Activated naive CD8-positive, alpha-beta T cell treated with anti-CD3 and anti-CD28 coated beads, Interleukin-2, amount 50 U/mL, for 24 hours (primary cell): ENCODE measurements at places on chromosomes 6 and 20.
A peak's percentile ranks its signal among the peaks of the same experiment; 100 is the strongest.

GRCh38 chr6:131122007-131122406 is 13.3 kb upstream of the AKAP7 start:
- no peaks in the 10 kb centered on the region for H3K4me1 ChIP-seq
- no peaks in the 10 kb centered on the region for H3K36me3 ChIP-seq
- no peak overlapping the region for H3K4me3 ChIP-seq
- H3K27ac ChIP-seq: no peak overlapping the region
- no peak for DNase-seq
- H3K27me3 ChIP-seq: no peaks in the 10 kb centered on the region

DNA sequence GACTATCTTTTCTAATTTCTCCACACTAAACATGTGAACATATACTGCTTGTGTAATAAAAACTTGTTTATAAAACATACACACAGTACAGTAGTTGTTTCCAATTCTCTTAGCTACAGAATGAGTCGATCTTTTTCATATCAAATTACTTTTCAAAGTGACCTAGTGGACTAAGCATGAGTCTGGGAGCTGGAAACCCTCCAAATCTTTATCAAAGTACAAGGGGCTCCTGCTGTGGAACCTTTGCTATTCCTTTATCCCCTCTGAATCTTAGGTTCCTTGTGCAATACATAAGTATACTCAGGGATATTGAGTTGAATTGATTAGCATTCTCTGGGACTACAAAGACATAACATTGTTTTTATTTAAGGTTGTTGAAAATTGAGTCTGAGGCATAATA is 48.7 kb upstream of the TAB2 start:
- no peak overlapping the region for H3K27ac ChIP-seq
- H3K36me3 ChIP-seq: no peaks in the 10 kb centered on the region
- peaks cover 64% of the 10 kb centered on the region for H3K4me1 ChIP-seq
- no peak overlapping the region for H3K4me3 ChIP-seq

DNA sequence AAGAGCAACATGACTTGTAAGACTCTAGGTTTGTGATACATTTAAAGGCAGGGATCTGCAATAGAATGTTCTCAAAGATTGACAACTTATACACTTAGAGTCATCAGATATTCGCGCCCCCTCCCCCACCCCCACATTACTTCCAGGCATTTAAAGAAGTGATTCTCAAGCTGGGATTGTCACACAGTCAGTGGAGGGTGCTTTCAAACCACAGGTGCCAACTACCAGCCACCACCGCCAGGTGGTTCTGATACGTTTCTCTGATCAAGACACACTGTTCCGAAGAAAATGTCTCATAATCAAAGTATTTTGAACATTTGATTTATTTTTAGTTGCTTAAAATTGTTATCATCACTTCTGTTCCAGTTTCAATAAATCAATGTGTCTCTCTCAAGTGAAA is 357.5 kb downstream of the ESR1 start:
- peaks cover 27% of the 10 kb centered on the region for H3K4me1 ChIP-seq
- no peak overlapping the region for H3K4me3 ChIP-seq
- no peak for DNase-seq

DNA sequence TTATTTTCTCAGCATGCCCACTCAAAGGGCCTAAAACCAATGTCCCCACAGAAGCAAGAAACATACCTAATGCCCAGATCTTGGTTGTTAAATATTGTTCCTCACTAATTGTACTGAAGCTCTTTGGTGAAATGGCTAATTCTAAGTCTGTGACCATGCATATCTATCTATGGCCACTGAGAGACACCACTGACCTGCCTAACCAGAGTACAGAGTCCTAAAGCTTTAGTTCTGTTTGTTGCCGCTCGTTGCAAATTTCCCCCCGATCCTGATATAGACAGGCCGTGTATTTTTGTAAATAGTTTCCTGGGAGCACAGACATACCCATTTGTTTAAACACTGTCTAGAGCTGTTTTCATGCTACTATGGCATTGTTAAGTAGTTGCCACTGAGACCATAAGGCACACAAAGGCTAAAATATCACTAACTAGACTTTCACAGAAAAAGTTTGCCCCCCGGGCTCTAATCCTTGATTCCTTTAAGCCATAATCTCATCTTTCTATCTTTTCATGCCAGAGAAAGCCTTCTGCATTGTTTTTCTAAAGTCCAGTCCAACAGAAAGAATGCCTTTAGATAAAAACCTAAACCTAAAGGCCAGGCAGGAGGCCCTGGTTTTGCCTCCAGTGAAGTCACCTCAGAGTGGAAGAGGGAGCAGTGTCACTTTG is 48.7 kb downstream of the DNAAF9 start:
- no peak overlapping the region for H3K27ac ChIP-seq
- no peaks in the 10 kb centered on the region for H3K27me3 ChIP-seq
- H3K4me1 ChIP-seq: no peaks in the 10 kb centered on the region
- DNase-seq: no peak
- H3K36me3 ChIP-seq: no peaks in the 10 kb centered on the region

GRCh38 chr20:22020201-22020600 is 314.7 kb downstream of the PAX1 start:
- H3K27me3 ChIP-seq: no peaks in the 10 kb centered on the region
- no peak overlapping the region for H3K27ac ChIP-seq
- H3K4me1 ChIP-seq: no peaks in the 10 kb centered on the region
- no peaks in the 10 kb centered on the region for H3K36me3 ChIP-seq
- no peak for DNase-seq

- DNase-seq: no peak
- H3K4me1 ChIP-seq: peaks cover 46% of the 10 kb centered on the region
- peaks cover 10% of the 10 kb centered on the region for H3K36me3 ChIP-seq
- H3K27me3 ChIP-seq: no peaks in the 10 kb centered on the region
- peak overlapping the region; percentile 71 for H3K27ac ChIP-seq
Observed at GRCh38 chr20:3156811-3157619, 2.6 kb downstream of the FASTKD5 start.

GRCh38 chr6:143283887-143284645 is 166.4 kb downstream of the ADAT2 start:
- no peak for DNase-seq
- H3K36me3 ChIP-seq: no peaks in the 10 kb centered on the region
- H3K4me3 ChIP-seq: no peak overlapping the region
- H3K27me3 ChIP-seq: no peaks in the 10 kb centered on the region
- H3K4me1 ChIP-seq: no peaks in the 10 kb centered on the region
- no peak overlapping the region for H3K27ac ChIP-seq

GRCh38 chr6:161618831-161619454 is 345.1 kb upstream of the AGPAT4 start:
- H3K27ac ChIP-seq: no peak overlapping the region
- no peaks in the 10 kb centered on the region for H3K4me1 ChIP-seq
- DNase-seq: no peak
- no peaks in the 10 kb centered on the region for H3K36me3 ChIP-seq
- H3K4me3 ChIP-seq: no peak overlapping the region

DNA sequence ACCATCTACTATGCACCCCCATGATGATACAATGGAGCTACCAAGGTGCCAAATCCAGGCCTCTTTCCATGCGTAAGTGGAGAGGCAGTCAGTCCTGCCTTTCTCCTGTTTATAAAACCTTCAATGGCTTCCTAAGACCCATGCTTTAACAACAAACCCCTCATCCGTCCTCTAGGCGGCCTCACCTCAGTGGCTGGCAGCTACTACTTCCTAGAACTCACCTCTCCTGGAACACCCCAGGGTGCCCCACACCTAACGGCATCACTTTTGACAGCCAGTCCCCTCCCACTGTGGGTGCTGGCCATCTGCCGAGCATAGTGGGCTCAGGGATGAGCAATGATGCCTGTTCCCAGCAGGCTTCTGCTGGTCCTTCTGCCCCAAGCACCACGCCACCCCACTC is 80.0 kb upstream of the TAB2 start:
- H3K4me3 ChIP-seq: no peak overlapping the region
- DNase-seq: no peak
- no peaks in the 10 kb centered on the region for H3K27me3 ChIP-seq
- peaks cover 7% of the 10 kb centered on the region for H3K36me3 ChIP-seq

DNA sequence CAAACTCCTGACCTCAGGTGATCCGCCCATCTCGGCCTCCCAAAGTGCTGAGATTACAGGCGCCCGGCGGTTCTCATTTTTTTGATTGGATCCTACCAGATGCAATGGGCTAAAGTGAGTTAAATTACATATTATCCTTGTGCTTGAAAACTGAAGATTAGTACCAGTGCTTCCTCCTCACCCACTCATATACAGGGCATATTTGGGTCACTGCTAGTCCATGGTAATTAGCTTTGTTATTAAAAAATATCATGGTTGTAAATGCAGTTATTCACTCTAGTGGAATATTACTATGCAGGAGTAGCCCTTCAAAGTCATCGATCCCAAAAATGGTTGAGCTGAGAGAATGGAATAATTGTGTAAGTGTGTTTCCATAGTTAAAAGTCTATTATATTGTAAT is 26.5 kb downstream of the ZNF292 start:
- peaks cover 54% of the 10 kb centered on the region for H3K36me3 ChIP-seq
- H3K27ac ChIP-seq: peak overlapping the region; percentile 89
- no peaks in the 10 kb centered on the region for H3K27me3 ChIP-seq
- peak overlapping the region; percentile 41 for H3K4me3 ChIP-seq
- no peak for DNase-seq
- H3K4me1 ChIP-seq: peaks cover 79% of the 10 kb centered on the region

DNA sequence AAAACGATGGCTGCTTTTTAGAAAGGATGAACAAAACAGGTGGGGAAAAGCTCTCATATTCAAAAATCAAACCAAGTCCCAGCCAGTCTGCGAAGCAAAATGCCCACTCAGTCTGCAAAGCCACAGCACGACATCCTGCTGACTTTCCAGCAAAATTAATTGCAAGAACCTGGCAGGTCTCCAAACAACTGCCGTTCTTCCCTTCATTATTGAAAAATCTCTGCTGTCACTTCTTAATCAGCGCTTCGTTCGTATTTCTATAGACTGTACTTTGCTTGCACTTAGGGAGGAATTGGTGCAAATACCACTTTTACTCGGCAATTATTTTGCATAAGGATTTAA is 222.4 kb downstream of the CBLN4 start:
- H3K4me3 ChIP-seq: no peak overlapping the region
- H3K27ac ChIP-seq: no peak overlapping the region
- H3K36me3 ChIP-seq: no peaks in the 10 kb centered on the region
- H3K27me3 ChIP-seq: no peaks in the 10 kb centered on the region

- no peaks in the 10 kb centered on the region for H3K27me3 ChIP-seq
- no peak for DNase-seq
- H3K27ac ChIP-seq: no peak overlapping the region
- H3K36me3 ChIP-seq: no peaks in the 10 kb centered on the region
- peaks cover 7% of the 10 kb centered on the region for H3K4me1 ChIP-seq
Observed at GRCh38 chr6:129732542-129732941, 22.6 kb upstream of the ARHGAP18 start.

GRCh38 chr20:59955131-59955796 is 3.0 kb upstream of the CDH26 start:
- no peaks in the 10 kb centered on the region for H3K36me3 ChIP-seq
- no peak overlapping the region for H3K4me3 ChIP-seq
- H3K27me3 ChIP-seq: no peaks in the 10 kb centered on the region
- no peak for DNase-seq

- H3K36me3 ChIP-seq: no peaks in the 10 kb centered on the region
- peaks cover 2% of the 10 kb centered on the region for H3K27me3 ChIP-seq
- H3K4me3 ChIP-seq: no peak overlapping the region
- no peak for DNase-seq
- H3K4me1 ChIP-seq: no peaks in the 10 kb centered on the region
Observed at GRCh38 chr6:49332781-49333180, 130.3 kb downstream of the MMUT start.

GRCh38 chr6:41092421-41093140 is 19.8 kb downstream of the NFYA start:
- H3K4me1 ChIP-seq: no peaks in the 10 kb centered on the region
- no peak for DNase-seq
- H3K27me3 ChIP-seq: no peaks in the 10 kb centered on the region
- H3K36me3 ChIP-seq: peaks cover 66% of the 10 kb centered on the region

DNA sequence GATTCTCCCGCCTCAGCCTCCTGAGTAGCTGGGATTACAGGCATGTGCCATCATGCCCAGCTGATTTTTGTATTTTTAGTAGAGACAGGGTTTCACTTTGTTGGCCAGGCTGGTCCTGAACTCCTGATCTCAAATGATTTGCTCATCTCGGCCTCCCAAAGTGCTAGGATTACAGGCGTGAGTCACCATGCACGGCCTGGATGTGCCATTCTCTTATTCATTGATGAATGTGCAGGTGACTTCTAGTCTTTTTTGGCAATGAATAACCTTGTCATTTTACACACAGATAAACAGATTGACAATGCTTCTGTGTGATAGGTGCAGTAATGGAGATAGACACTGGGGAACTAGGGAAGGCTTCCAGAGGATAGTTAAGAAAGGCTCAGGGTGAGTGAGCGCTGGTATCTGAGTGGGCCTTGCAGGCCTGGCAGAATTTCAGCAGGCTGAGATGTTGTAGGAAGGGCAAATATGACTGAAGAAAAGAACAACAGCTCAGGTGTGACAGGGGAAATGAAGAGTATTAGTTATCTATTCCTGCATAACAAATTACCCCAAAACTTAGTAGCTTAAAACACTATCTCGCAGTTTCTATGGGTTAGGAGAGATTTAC is 23.3 kb downstream of the PPARD start:
- no peaks in the 10 kb centered on the region for H3K27me3 ChIP-seq
- H3K4me3 ChIP-seq: no peak overlapping the region
- peaks cover 62% of the 10 kb centered on the region for H3K4me1 ChIP-seq

GRCh38 chr6:145372671-145373151 is 362.6 kb downstream of the EPM2A start:
- no peaks in the 10 kb centered on the region for H3K36me3 ChIP-seq
- no peak overlapping the region for H3K4me3 ChIP-seq
- peaks cover 7% of the 10 kb centered on the region for H3K4me1 ChIP-seq
- DNase-seq: no peak
- H3K27ac ChIP-seq: no peak overlapping the region

GRCh38 chr6:11278207-11278559 is 45.7 kb upstream of the NEDD9 start:
- peaks cover 23% of the 10 kb centered on the region for H3K36me3 ChIP-seq
- peak overlapping the region; percentile 92 for H3K27ac ChIP-seq
- H3K4me1 ChIP-seq: peaks cover 47% of the 10 kb centered on the region
- peak overlapping the region; percentile 56 for H3K4me3 ChIP-seq
- H3K27me3 ChIP-seq: no peaks in the 10 kb centered on the region
- DNase-seq: peak; percentile 34

GRCh38 chr6:3306848-3307247 is 48.1 kb downstream of the PSMG4 start:
- H3K27ac ChIP-seq: no peak overlapping the region
- no peak overlapping the region for H3K4me3 ChIP-seq
- DNase-seq: no peak
- no peaks in the 10 kb centered on the region for H3K36me3 ChIP-seq
- peaks cover 6% of the 10 kb centered on the region for H3K27me3 ChIP-seq
